GM23338 (cell line): ENCODE measurements at places on chromosomes 11 and 22.
A peak's percentile ranks its signal among the peaks of the same experiment; 100 is the strongest.

DNA sequence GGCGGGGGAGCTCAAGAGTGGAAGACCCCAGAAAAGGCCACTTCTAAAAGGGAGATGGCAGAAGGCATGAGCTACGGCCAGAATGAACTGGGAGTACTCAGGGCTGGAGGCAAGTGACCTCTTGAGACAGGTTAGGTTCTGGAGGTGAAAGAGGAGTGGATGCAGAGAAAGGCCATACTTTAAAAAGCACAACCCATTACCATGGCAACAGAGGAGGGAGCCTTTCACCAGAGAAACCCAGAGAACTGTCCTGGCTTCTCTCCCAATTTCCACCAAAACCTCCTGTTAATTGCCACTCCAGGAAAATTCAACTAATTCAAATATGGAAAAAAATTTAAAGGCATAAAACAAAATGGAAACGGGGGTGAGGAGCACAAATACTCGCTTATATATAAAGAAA is 15.8 kb downstream of the A4GALT start:
- peak; percentile 51 for DNase-seq

GRCh38 chr11:69437001-69437875 is 44.2 kb upstream of the LINC01488 start:
- DNase-seq: peak; percentile 55

DNA sequence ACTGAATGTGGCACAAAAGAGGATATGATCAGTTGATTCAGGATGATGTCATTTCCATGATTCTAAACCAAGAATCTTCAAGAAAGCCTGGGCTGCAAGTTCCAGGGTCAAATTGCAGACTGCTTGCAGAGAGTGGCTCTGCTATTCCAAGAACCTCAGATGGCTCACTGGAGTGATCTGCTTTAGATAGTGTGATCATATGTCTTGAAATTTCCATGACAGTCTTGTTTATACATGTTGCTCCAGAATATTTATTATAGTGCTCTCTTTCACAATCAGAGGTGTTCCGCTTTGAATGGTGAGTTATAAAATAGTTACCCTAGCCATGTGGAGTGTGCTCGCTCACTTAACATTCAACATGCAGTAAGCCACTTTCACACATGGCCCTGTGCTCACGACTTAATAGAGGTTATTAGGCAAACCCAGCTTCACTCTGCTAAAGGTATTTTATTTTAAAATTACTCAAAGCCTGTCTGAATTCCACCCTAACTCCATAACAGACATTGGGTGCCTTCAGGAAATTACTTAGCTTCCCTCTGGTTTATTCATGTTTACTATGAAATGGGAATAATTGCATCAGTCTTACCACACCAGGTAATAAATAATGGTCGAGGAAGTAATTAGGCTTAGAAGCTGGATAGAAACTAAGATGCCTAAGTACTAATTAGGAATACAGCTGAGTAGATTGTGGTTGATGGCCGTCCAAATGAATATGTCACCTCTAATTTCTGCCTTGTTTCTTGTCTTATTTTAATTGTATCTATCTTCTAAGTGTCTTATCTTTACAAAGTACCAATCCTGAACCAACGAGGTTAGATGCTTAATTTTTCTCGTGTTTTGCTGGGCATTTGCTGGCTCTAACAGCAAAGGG is 187.9 kb downstream of the ETS1 start:
- DNase-seq: no peak

DNA sequence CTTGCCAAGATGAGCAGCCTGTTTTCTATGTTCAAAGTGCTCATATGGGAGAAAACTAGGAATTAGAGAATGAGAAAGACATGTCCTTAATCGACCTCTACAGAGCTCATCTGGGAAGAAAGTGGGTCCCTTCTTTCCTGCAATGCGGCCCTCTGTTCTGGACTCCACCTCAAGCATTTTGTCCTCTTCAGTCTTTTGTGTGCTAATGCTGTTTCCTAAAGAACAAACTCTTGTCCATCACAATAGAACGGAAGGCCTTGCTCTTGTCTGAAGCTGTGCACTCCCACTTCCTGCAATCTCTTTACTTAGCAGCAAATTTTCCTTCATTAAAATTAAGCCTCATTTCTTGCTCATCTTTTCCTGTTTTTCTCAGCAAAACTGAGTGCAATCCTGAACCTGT is 206.6 kb downstream of the OPCML start:
- no peak for DNase-seq

- no peak for DNase-seq
Measured at GRCh38 chr22:43567691-43568324, 156.0 kb downstream of the MPPED1 start.

- no peak for DNase-seq
Measured at GRCh38 chr11:12023015-12023414, 14.6 kb upstream of the DKK3 start.

DNA sequence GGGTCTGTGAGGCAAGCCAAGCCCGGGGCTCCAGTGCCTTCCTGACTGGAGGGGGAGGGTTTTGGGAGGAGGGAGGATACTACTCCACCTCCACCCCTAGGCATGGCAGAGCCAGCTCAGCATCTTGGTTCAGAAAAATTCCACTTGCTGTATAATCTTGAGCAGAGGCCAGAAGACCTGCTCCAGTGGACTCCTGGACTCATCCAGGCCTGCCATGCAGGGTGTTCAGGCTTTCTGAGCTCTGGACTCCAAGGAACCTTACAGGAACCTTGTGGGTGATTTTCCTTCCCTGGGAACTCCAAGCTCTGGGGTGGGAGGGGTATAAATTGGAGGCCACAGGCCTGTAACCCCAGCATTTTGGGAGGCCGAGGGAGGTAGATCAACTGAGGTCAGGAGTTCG is 9.4 kb downstream of the CSDC2 start:
- DNase-seq: no peak

- DNase-seq: no peak
Measured at GRCh38 chr22:17012267-17012666, 4.2 kb upstream of the GAB4 start.

GRCh38 chr11:41118521-41118920 is 340.9 kb downstream of the LRRC4C start:
- peak; percentile 50 for DNase-seq

- DNase-seq: no peak
Measured at GRCh38 chr11:60977224-60977623, 5.7 kb downstream of the CD6 start.

- DNase-seq: no peak
Measured at GRCh38 chr11:125313271-125314219, 149.0 kb downstream of the PKNOX2 start.

- DNase-seq: peak; percentile 81
Measured at GRCh38 chr22:50190182-50190940, 4.6 kb downstream of the TRABD start.

GRCh38 chr22:19933341-19934241 is 8.0 kb upstream of the COMT start:
- DNase-seq: no peak

GRCh38 chr11:57163160-57163868 is 18.4 kb upstream of the LRRC55 start:
- no peak for DNase-seq

GRCh38 chr11:13053255-13053917 is 44.3 kb downstream of the RASSF10 start:
- no peak for DNase-seq

DNA sequence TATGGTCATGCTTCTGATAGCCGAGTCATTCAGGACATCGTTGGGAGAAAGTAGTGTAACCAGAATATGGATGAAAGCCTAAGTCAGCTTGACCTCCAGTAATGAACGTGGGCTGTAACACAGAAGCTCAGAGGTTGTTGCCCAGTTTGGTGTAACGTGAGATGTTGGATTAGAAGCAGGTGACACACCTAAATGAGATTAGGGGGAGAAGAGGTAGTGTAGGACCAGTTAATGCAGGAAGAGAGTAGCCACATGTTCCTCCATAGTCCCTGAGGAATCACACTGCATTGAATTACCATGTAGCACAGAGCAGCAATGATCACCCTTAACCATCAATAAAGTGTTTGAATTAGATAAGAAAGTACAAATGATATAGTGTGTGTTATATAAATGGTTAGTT is 20.4 kb downstream of the FBXO7 start:
- DNase-seq: no peak

DNA sequence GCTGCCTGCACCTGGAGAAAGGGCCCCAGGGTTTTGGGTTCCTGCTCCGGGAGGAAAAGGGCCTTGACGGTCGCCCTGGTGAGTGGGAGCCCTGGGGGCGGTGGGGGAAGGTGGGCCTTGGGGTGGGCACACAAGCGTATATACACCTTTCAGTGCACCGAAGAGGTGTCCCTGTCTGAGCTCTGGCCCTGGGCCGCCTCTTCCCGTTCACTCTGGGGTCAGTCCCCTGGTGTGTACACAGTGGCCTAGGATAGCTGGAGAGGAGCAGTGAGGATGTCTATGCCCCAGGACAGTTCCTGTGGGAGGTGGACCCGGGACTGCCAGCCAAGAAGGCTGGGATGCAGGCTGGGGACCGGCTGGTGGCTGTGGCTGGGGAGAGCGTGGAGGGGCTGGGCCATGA is 2.8 kb downstream of the NHERF4 start:
- no peak for DNase-seq

DNA sequence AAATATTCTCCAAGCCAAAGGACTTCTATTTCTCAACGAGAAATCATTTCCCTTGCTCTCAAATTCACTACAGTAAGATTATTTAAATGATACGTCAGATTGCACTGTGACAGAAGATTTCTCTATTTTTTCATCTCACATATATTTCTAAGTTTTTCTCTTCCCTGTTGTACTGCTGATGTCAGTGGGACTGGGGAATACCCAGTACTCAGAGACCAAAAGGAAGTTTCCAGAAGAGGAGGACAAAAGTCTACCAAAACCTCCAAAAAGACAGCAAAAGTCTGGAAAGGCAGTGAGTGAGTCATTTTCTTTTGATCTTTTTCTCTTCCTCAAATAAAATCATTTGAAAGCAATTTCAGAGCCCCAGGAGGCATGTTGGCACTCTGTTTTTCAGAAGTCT is 149.8 kb upstream of the PITPNB start:
- DNase-seq: no peak

GRCh38 chr11:3108183-3108721 is 51.0 kb upstream of the CARS1 start:
- DNase-seq: no peak

- DNase-seq: no peak
Measured at GRCh38 chr11:45877845-45878244, 7.6 kb upstream of the MAPK8IP1 start.

- DNase-seq: peak; percentile 97
Measured at GRCh38 chr11:64356498-64357411, 2.2 kb upstream of the RPS6KA4 start.

DNA sequence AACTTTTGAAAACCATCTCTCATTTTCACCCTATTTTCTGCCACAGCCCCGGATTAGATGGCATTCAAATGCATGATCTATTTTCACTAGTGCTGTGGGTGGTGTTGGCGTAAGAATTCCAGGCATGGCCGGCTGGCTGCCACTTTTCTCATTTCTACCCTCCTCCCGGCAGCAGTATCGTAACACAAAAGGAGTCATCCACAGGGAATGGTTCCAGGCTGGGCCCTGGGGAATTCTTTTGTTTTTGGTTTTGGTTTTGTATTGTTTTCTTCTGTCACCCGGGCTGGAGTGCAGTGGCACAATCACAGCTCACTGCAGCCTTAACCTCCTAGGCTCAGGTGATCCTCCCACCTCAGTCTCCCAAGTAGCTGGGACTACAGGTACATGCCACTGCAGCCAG is 13.8 kb downstream of the JAML start:
- peak; percentile 77 for DNase-seq

DNA sequence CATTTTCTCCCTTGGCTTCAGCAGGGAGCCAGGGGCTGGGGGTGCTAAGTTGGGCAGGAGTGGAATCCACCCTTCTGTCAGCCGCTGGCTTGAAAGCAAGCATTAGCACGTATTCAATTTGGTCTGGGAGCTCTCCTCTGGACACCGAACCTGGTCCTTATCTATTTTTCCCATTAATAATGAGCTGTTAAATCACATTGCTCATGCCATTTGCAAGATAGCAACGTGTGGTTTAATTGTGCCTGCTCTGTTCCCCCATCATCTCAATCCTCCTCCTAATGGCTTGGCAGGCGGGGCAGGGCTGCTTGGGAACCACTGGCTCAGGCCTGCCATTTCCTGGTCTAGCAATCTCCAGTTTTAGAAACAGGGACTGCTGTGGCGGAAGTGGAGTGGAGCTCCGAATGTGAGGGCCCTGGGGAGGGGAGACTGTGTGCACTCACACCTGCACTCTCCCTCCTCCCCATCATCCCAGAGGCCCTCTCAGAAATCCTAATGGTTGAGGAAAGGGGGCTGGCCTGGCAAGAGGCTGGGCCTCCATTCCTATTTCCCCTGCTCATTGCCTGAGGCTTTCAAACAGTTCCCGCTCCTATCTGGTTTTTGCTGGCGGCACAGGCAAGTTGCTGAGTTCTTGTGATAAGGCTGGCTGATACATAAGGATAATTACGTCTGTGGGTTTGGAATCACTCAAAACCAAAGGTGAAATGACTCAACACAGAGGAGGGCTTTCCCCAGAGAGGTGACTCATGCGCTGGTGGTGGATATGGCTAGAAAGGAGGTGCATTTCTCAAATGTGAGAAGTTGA is 201.2 kb upstream of the E2F8 start:
- no peak for DNase-seq

- DNase-seq: no peak
Measured at GRCh38 chr11:11316651-11317230, 36.3 kb downstream of the CSNK2A3 start.

DNA sequence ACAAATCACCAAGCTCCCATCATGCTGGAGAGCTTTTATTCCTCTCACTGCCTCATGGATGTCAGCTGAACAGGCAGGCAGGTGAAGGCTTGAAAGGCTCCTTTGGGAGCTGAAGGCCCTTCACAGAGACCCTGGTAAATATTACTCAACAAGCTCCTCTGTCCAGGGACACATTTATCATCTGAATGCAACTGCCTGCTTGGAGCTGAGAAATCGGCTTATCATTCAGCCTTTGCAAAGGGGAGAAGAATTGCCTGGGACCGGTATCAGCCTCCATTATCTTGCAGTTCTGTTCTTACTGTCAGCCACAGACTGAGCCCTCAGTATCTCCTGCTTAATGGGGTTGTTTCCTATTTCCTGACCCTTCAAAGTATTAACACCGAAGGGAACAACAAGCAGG is 113.8 kb upstream of the PITPNB start:
- DNase-seq: no peak

- no peak for DNase-seq
Measured at GRCh38 chr22:45686004-45686403, 14.4 kb downstream of the ATXN10 start.

DNA sequence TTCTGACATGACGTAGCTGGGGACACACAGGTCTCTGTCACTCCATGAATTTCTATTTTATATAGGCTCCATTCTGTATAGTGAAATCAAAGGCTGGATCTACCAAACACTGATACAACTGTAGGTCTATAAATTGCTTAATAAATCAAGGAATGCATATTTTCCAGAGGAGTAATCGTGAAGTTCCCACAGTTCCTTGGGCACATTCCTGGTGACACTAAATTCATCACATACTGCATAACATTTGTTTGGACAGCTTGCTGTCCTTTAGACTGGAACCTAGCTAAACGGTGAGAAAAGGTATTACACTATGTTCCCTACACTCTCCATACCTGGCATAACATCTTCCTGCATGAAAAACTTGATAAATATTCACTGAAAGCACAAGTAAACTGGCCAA is 41.6 kb upstream of the UCP3 start:
- DNase-seq: no peak
